ENCODE measurements at places on chromosomes 3 and 15. TPM values are rescaled to one million over a fixed set of nuclear protein-coding genes. Genes with fewer than 3 reads are reported as not detected.

- no peak for DNase-seq
Observed at GRCh38 chr3:143495527-143495926, 352.7 kb downstream of the SLC9A9 start.

DNA sequence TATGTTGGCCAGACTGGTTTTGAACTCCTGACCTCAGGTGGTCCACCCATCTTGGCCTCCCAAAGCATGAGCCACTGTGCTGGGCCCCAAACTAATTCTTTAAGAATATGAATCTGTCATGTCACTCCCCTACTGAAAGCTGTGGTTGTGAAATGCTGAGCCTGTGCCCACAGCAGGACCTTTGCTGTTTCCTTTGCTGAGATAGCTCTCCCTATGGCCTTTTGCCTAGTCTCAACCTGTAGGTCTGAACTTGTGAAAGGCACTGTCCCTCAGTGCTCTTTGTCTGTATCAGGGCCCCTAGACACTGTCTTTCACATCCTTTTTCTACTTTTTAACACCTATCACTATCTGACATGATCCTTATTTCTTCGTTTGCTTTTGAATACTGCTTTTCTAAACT lies 62.7 kb upstream of the CCR4 start:
- no peak for DNase-seq

- DNase-seq = no peak
Observed at GRCh38 chr3:171824116-171824515, 13.8 kb upstream of the PLD1 start.

The SOX14 gene
- not detected for polyA plus RNA-seq

DNA sequence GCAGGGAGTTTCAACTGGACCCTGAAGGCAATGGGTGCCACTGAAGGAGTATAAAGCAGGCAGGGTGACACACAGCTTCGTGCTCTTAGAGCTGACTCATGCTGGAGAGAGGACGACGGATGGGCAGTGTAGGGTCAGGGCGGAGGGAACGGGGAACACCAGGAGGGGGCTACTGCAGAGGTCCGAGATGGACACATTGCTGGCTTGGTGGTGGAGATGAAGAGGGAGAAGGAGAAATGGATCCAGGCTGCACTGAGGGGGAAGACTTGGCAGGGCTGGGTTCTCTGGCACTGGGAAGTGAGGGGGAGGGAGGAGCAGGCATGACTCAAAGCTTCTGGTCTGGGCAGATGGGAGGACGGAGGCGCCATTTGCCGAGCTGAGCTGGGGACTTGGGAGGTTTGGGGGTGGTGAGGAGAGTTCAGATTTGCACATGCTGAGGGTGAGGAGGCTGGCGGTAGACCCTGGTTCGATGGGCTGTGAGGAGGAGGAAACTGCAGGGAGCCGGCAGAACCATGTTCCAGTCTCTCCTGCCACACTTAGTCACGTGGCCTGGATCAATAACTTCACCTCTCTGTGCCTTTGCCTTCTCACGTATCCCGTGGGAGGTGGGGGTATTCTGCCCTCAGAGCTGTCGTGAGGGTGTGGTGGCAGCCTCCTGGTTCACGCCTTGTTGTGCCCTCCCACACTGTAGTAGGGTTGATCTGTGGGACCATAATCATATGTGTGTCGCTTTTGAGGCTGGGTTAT lies 4.6 kb upstream of the KCTD6 start:
- no peak for DNase-seq

The GP9 gene
- 0.86 TPM for polyA plus RNA-seq

GRCh38 chr15:37041042-37041441 lies 59.3 kb downstream of the MEIS2 start:
- no peak for DNase-seq

GRCh38 chr3:183576487-183577107 lies 21.1 kb upstream of the KLHL6 start:
- no peak for DNase-seq

The KLF15 gene
- polyA plus RNA-seq = 15.4 TPM

DNA sequence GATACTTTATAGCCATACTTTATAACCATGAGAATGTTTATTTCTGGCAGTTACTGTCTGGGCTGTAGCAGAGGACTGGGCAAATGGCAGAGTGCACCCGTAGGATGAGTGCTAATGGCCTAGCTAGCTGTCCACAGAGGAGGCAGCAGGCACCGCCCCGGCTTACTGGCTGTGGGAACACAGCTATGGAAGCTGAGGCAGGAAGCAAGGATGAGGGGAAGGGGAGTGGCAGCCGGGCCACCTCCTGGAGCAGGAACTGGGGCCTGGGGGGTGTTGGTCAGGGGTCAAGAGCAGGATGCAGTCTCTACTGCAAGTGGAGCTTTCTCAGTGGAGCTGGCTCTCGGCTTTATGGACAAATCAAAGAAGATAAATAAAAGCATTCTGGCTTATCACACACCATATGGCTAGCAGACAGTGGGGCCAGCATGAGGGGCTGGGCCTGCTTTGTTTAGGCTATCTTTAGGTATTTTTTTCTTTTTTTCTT lies 316.8 kb upstream of the CTDSPL start:
- no peak for DNase-seq

GRCh38 chr3:160616311-160616710 lies 50.9 kb upstream of the KPNA4 start:
- DNase-seq = no peak

DNA sequence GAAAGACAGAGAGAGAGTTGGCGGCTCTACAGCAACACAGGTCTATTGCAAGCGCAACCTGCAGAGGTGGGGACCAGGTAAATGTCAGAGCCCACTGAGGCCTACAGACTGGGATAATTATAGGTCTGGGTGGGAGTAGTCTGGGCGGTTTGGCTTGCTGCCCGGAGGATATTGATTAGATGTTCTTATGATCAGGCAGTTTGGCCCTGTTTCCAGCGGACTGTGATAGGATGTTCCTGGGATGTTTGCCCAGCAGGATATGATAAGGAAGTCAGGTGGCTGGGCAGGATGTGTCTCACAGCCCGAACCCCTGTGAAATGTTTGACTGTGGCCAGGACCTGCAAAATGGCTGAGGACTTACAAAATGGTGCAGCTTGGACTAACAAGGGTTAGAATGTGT lies 364.9 kb downstream of the NAALADL2 start:
- no peak for DNase-seq

The CIDEC gene
- not detected for polyA plus RNA-seq

The TIMP4 gene
- 0.99 TPM for polyA plus RNA-seq

- DNase-seq = no peak
Observed at GRCh38 chr3:46098319-46098761, 71.1 kb upstream of the XCR1 start.

DNA sequence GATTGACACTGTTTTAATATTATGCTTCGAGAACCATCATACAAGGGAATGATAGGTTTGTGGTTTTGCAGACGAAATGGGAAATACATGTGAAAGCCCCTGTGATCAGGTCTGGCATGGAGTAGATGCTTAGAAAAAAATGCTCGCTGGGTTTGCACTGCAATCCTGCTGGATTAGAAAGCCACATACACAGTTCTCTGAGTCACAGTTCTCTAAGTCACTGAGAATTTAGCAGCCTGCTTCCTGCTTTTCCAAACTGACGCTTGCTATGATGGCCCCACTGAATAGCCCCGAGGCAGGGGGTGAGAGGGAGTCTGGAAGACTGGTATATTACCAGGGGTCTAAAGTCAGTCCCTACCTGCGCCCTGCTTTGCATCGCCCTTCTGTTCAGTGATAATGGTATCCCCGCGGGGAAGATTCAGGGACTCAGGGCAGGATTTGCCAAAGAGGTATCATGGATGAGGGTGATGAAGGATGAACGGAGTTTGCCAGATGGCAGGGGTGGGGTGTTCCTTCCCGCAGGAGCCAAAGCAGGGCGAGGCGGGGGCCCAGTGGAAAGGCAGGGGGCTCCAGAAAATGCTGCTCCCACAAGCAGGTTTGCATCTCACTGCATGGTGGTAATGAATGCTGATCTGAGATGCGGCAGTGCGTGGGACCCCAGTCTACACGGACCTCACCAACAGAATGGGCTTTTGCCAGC lies 82.3 kb downstream of the IQSEC1 start:
- DNase-seq = no peak

DNA sequence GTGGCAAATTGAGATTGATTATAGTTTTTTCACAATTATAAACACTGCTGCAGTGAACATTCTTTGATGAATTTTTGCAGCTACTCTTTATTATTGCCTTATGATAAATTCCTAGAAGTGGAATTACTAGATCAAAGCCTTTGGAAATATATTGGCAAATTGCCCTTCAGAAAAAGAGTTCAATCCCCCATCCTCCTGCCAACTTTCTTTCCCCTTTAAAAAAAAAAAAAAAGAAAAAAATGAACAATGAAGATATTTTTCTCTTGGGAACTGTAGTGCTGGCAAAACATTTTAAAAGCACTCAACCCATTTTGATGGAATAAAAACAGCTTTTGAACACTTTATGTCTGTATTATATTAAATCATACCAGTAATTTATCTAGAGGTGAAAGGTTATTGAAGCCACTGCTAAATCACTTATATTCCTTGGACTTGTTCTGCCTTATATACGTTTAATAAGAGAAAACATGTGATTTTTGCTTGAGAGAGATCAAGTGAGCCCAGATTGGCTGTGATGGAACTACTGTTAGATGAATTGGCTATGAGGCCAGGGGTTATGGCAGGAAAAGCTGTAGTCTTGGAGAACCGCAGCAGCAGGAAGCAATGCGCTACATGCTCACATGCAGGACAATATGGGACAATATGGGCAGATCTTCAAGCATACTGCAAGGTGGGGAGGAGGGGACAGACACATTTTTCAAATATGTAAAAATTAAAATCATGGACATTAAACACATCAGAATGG lies 212.8 kb upstream of the C2CD4B start:
- DNase-seq = peak; percentile 60

GRCh38 chr3:54905261-54905888 lies 22.5 kb downstream of the LRTM1 start:
- DNase-seq = no peak

DNA sequence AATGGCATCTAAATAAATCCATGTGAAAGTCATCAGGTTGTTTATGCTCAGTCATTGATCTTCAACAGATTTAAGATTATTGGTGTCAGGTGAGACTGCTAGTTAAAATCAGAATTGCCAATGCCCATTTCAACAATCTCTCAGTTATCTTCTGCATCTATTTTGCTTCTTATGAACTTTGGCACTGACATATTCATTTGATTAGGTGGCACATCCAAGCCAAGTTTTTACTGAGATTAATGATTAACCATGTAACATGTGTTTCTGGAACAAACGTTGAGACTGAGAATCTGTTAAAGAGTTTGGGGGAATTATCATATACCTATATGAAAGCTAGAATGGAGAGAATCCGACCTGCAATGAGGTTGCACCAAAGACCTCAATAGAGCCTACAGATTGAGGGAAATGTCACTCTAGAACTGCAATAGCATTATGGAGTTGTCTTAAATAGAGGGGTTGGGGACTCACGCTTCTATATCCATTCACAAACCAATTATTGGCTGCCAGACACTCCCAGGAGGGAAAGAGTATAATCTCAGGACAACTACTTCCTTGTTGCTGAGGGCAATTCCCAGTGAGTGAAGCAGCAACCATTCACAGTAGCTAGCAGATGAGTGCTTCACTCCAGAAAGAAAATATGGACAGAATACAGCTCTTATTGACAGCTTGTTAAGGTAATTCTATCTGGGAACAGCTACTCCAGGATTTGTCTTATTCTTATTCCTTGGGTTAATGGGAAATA lies 891.3 kb downstream of the SQOR start:
- DNase-seq = no peak

- DNase-seq = no peak
Observed at GRCh38 chr3:56655709-56656108, 27.4 kb downstream of the TASOR start.

- no peak for DNase-seq
Observed at GRCh38 chr15:81852411-81853149, 193.2 kb downstream of the MEX3B start.

The RBP2 gene
- polyA plus RNA-seq = 1.2 TPM

The SKOR1 gene
- polyA plus RNA-seq = 0.58 TPM

- DNase-seq = no peak
Observed at GRCh38 chr15:75981149-75981815, 30.9 kb downstream of the NRG4 start.

GRCh38 chr3:30628901-30629590 lies 22.6 kb downstream of the TGFBR2 start:
- DNase-seq = no peak

DNA sequence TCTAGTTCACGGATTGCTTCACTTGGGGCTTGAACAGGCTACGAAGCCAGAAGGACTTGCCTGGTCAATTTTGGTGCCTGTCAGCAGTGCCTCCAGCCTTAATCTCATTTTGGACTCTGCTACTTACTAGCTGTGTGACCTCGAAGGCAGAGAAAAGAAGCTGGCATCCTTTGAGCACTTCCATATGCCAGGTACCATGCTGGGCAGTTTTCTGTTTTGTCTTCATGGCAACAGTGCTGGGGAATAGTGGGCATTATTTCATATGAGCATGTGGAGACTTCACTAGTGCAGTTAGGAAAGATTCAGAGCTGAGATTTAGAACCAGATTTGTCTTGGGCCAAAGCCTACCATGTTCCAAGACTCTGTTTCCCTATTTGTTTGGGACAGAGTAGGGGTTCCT lies 92.2 kb downstream of the LRTM1 start:
- no peak for DNase-seq

GRCh38 chr15:101482526-101483371 lies 6.8 kb downstream of the PCSK6 start:
- no peak for DNase-seq

- no peak for DNase-seq
Observed at GRCh38 chr15:68618394-68618793, 39.6 kb downstream of the CORO2B start.

GRCh38 chr3:140487566-140487965 lies 190.3 kb upstream of the TRIM42 start:
- DNase-seq = no peak

The AQP9 gene
- 0.45 TPM for polyA plus RNA-seq

DNA sequence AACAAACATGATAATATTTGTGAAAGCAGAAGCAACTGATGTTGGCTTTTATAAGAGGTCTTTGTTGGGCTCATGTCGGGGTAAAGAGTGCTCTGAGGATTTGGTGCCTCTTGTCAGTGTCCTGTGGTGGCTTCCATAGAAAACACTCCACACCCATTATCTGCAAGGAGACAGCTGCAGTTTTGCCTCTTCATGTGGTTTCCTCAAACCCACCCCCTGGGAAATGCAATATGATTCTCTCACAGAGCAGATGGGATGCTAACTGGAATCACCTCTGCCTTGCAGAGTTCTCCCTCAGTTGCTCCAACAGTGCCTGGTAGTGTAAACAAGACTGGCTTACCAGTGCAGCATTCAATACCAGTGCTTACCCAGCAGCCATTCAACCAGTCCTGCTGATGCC lies 771.4 kb upstream of the CFAP20DC start:
- no peak for DNase-seq

DNA sequence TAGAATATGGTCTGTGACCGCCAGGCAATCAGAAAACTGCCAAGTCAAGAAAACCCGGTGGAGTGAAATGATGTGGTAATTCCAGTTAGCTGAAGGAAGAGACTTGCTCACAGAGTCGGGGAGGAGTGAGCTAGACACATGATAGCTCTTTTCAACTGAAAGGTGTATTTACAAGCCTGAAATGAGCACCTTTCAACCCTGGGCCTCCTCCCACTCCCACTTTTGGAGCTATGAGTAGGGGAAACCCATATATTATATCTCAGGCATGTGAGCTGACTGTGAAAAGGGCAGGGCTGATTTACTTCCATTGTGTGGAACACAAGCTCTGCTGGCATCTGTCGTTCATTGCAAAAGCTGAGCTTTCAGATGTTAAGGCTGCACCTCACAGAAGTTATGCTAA lies 960.2 kb downstream of the TUSC7 start:
- DNase-seq = peak; percentile 64

- DNase-seq = no peak
Observed at GRCh38 chr3:131655070-131655690, 152.4 kb upstream of the MRPL3 start.

GRCh38 chr15:81098861-81099651 lies 35.0 kb upstream of the CFAP161 start:
- no peak for DNase-seq

Data from renal pelvis (tissue), 12 donors.